ENCODE measurements at places on chromosomes 5 and 9.

- no peak for DNase-seq
Measured at GRCh38 chr5:163269624-163270023, 167.8 kb upstream of the CCNG1 start.

GRCh38 chr5:172444626-172445365 is 9.5 kb downstream of the SH3PXD2B start:
- DNase-seq: no peak

DNA sequence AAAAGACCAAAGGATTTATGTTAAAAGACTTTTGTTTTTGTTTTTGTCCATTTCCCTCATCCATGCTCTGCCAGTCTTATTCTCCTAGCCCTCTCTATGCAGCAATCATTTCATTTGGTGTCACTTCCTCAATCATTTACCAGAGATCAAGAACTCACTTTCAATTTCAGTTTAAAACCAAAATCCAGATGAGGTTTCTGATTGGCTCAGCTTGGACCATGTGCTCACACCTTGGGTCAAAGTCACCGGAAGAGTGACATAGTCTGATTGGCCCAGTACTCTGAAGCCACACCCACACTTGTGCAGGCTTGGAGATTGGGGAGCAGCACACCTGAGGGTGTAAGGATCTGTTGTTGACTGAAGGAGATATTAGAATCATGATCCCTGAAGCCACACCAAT is 79.6 kb downstream of the TLR4 start:
- DNase-seq: no peak

DNA sequence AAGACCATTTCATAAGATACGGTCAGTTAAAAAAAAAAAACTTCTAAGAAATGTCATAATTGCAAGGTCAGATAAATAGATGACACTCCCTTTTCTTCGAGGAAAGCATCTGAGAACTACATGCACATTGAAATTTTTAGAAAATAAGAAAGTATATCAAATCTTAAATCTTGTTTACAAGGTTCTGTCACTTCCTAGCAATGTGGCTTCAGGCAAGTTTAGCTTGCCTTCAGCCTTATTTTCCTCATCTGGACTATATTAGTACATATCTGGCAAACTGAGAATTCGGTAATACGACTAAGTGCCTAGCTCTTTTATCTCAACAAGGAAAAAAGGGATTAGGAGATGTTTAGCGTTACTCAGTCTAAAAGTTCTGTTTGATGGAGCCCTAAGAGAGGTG is 32.5 kb upstream of the OR2K2 start:
- DNase-seq: no peak

DNA sequence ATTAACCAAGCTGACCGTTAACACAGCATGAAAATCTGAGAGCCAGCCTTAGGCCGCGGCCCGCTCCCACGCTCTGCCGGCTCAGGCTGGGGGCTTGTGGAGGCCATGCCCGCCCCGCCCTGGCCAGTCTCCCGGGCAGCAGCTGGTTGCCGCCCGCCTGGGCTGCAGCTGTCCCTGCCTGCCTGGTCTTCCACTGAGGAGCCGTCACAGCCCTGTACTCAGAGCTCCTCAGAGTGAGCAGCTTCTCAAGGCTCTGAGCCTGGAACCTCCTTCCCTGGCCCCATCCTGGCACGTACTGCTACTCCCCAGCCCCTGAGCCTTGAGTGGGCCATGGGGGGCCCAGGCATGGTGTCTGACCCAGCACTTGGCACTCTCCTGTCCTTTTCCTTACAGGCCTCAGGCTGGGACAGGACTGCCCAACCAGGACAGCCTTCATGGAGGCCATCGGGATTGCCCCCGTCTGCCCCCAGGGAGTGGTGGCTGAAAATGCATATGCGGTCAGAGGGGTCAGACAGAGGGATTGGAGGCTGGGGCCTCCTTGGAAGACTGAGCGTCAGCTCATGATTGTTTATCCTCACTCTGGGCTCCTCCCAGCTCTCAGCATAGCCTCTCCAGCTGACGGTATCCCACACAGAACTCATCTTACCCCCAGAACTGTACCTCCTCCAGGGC is 11.9 kb downstream of the FGFR4 start:
- no peak for DNase-seq

GRCh38 chr5:115785381-115786065 is 30.9 kb downstream of the CDO1 start:
- no peak for DNase-seq

- DNase-seq: no peak
Measured at GRCh38 chr5:180618829-180619562, 27.7 kb upstream of the SCGB3A1 start.

GRCh38 chr5:177404641-177405179 is 4.2 kb upstream of the PFN3 start:
- DNase-seq: no peak

- DNase-seq: peak; percentile 45
Measured at GRCh38 chr5:71475788-71476384, 20.4 kb downstream of the BDP1 start.

DNA sequence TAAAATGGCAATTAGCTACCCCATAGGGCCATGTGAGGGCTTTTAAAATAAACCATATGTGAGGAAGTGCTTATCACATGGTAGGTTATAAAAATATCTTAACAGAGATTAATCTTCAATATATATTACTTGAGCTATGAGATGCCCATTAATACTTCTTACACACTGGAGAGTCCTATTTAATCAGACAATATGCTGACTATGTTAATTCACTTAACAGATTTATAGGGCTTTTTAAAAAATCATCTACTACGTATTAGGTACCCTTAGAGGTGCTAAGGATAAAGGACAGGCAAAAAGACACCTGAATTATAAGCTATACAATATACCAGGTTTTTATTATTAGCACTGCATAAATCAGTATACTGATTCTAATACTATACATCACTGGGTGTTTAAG is 102.6 kb downstream of the STRBP start:
- DNase-seq: no peak

DNA sequence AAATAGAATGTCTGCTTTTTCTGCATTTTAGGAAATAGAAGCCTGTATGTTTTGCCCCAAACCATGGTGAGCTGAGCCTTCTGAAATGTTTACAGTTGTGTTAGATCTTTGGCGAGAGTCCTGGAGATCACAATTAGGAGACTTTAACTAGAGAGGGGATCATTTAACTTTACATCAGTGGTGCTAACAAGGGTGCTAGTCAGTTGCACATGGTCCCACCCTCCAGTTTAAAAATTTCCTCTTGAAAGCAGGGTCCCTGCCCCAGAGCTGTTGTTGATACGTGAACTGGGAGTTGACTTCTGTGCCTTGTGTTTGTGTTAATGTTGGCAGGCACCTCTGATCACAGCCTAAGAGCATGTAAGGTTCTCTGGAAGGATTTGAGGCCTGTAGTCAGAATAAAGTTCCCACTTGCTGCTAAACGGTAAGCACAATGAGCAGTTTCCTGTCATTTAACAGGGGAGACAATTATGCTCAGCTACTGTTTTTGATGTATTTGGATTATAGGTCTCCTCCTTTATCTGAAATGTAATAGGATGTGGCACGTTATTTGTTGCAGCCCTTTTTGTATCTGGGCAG is 43.7 kb downstream of the RASGRF2 start:
- DNase-seq: no peak
